ENCODE measurements at places on chromosomes 4 and X.

GRCh38 chrX:66017659-66018170 is 22.2 kb downstream of the VSIG4 start:
- DNase-seq: no peak

DNA sequence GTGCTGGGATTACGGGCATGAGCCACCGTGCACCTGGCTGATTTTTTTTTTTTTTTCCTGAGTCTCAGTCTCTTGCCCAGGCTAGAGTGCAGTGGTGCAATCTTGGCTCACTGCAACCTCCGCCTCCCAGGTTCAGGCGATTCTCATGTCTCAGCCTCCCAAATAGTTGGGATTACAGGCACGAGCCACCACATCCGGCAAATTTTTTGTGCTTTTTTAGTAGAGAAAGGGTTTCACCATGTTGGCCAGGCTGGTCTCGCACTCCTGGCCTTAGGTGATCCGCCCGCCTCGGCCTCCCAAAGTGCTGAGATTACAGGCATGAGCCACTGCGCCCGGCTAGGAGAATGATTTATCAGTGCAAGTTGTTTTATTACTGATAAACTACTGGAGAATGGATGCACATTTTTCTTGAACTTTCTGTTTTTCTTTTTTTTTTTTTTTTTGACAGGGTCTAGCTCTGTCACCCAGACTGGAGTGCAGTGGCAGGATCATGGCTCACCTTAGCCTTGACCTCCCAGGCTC is 39.7 kb upstream of the DHRSX start:
- no peak for DNase-seq

- no peak for DNase-seq
Observed at GRCh38 chrX:1535241-1536041, 1.5 kb downstream of the P2RY8 start.

- DNase-seq: no peak
Observed at GRCh38 chr4:121758925-121759568, 5.9 kb downstream of the SMIM43 start.

- no peak for DNase-seq
Observed at GRCh38 chr4:137124278-137124932, 407.9 kb downstream of the PCDH18 start.

GRCh38 chr4:8510611-8511285 is 69.4 kb upstream of the GPR78 start:
- no peak for DNase-seq

DNA sequence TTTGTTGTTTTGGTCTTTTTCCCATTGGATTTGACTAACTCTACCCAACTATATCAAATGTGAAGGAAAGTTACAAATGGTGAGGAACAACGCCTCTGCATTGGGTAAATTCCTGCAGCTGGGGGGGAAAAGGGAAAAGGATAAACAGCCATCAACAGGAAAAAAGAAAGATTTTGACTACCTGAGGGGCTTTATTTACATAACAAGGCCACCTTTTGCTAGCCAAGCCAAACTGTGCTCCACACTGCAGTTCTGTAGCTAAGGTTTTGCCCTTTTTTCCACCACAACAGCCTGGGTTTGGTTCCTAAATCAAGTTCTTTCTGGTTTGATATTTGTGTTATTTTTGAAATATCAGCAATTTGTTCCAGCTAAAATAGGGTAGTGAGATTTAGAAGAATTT is 40.8 kb downstream of the RHOXF2B start:
- no peak for DNase-seq

- DNase-seq: no peak
Observed at GRCh38 chrX:118855681-118856310, 32.2 kb downstream of the ZCCHC12 start.

DNA sequence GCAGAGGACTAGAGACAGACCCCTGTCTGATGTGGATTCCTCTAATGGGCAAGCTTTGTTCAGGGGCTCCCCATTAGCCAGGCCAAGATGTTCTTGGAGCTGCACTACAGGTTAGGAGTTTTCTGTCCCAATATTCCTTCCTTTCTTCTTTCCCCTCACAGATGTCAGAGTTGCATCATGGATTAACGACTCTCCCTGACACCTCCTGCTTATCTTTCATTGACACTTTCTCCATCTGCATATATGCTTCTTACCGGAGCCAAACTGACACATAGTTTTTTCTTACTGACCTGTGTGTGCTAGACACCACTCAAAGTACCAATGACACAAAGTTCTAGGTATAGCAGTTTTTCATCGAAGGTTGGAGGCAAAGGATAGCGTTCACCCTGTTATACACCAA is 228.6 kb upstream of the HCCS start:
- DNase-seq: no peak

- DNase-seq: no peak
Observed at GRCh38 chr4:128544272-128544671, 256.7 kb upstream of the PGRMC2 start.

GRCh38 chrX:153556767-153557166 is 39.3 kb downstream of the ATP2B3 start:
- DNase-seq: no peak

DNA sequence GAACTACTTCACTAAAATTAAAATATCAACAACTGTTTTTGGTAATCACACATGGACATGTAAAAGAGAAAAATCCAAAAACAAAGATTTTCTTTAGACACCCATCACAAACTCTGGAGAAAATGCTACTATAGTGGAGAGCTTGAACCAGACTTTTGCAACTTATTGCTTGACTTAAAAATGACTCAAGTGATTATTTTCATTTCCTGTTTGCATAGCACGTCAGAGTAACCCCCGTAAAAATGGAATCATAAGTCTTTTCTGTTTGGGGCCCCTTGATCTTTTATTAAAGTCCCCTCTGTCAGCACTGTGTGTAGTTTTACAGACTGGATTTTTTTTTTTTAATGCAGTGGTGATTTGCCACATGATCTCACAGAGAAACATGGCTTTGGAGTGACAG is 79.5 kb downstream of the PRKG2 start:
- no peak for DNase-seq

- DNase-seq: no peak
Observed at GRCh38 chr4:150256841-150257730, 178.8 kb downstream of the DCLK2 start.

DNA sequence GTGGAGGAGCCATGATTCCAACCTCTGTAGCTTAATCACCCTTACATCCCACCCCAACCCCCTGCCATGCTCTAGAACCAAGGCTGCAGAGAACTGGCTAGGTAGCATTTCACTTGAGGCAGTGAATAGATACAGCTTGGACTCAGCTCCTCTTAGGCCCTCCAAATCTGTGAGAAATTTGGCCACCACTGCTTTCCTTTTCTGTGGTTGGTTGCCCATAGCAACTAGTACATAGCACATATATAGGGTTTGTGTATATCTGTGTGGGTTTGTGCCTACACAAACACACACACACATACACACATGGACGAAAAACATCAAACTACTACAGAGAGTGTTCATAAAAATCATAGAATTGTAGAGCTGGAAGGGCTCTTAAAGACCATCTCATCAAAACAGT is 52.0 kb upstream of the CCDC160 start:
- no peak for DNase-seq

DNA sequence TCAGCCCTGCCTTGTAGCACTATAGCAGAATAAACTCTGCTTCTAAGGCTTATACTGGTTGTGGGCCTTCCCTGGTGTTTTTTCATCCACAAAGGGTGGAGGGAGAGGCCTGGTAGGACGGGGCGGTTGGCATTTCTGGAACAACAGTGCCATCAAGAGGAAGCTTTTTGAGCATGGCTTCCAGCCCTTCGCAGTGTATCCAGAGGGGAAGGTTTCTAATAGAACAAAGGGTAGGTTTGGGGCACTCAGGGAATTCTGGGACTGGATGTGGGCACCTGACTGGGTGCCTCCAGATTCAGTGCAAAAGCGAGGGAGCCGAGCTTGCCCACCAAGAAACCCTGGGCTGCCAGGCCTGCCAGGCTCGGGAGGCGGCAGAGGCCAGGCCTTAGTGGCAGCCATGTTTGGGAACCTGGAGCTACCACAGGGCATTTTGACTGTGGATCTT is 229.6 kb upstream of the AGTR2 start:
- no peak for DNase-seq

- no peak for DNase-seq
Observed at GRCh38 chr4:75849461-75849860, 52.8 kb downstream of the PPEF2 start.

GRCh38 chr4:127832585-127832984 is 48.1 kb upstream of the PLK4 start:
- DNase-seq: no peak

Measured in GOT3 (cell line).